ENCODE measurements at places on chromosomes 12 and 14.

DNA sequence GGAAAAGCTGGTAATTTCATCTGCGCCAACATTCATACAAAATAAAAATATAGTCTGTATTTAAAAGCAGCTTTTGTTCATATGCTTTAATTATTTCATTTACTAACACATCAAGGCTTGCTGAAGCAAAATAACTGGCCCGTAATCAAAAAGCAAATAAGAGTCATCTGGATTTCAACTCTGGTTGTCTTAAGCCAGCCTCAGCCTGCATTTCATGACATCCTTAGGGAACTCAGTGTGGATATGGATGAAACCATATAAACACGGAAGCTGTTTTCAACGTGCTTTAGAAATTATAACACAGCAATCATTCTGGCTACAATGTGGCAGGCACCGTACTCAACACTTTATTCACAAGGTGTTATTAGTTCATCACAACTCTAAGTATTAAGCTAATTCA is 852 bp downstream of the COX16 start:
- no peak for DNase-seq

- DNase-seq, result no peak
These were observed 168.8 kb downstream of the ANO4 start for GRCh38 chr12:100963381-100963780.

DNA sequence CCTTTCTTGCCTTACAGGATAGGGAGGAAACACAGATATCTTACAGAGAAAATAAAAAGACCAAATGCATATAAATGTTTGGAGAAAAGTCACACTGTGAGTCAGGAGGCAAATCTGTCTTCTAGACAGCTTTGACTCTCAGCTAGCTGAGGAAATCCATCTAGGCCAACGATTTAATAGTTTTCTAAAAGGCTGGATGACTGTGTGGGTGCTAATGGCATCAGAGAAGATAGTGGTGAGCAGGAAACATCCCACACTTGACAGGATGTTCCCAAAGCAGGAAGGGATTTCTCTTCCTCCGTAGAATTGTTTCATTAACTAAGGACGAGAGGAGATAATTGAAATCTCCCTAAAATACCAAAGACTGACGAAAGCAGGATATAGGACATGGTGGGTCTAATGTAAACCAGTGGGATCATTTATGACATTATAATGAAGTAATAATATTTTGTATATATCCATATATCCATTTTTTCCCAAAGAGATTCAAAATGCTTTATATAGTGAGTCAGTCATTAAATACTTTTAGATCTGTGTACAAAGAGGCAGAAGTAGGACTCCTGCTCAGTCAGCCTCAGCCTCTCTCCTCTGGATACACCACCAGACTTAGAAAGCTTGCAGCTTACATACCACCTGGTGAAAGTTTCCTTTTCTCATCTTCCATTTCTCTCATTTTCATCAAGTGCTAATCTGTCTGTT is 44.3 kb upstream of the PSMA6 start:
- DNase-seq, result no peak

DNA sequence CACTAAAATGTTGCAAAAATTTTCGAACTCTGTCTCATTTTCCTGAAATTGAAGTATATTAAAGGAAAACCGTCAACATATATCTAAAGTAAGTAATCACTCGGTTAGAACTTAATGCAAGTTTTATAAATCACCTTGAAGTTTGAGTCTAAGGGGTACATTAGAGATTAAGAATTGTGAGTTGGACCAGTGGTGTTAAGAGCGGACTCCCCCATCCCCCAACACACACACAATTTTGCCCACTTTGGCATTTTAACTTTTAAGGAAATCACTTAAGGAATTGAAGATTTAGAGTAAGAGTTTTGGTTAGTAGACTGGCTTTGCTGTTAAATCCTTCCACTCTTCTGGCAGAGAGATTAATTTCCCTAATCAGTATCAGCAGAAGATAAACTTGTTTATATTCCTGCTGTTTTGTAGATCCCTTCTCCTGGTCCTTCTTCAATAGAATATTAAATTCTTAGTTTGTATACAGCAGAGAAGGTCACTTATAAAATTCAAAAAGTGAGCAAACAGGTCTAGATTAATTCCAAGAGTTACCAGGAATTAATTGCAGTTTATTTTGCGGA is 1.5 kb downstream of the HIF1A start:
- no peak for DNase-seq

All from HFFc6 (cell line).